Neural progenitor cell (in vitro differentiated cells): ENCODE measurements at places on chromosomes 6 and 20.

GRCh38 chr6:160678744-160679401, 14.8 kb upstream of the LPA start:
- DNase-seq, result no peak

- no peak for DNase-seq
Measured at GRCh38 chr6:14739827-14740226, 506.0 kb upstream of the JARID2 start.

DNA sequence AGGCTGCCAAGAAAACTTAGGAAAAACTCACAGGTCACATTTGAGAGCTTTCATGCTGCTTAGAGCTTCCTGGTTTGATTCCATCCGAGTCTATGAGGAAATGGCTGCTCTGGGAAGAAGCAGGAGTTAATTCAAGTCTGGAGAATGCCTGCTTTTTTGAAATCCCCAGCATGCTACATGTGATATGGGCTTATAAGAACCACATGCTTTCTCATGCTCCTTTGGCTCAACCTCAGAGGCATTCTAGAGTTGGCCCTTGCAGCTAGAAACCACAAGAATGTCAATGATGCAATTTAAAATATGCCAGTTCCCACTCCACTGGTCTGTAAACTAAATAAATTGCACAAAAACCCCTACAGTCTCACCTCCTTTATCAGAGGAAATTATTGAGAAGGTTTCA, 142.9 kb upstream of the OLIG3 start:
- DNase-seq, result no peak

DNA sequence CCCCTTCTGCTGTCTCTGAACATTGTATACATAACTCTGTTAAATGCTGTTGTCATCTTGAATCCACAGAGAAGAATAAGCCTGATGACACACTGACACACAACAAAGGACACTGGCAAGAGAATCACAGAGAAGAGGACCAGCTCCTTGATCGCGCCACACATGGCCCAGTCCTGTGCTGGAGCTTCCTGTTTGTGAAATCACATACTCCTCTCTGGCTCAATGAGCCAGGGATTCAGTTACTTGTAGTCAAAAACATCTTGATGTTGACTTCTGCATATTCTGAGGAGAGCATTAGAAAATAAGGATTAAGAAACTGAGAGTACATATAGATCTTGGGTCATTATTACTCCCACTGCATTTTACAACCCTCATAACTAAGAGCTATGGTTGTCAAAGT, 100.1 kb downstream of the EPB41L2 start:
- no peak for DNase-seq

GRCh38 chr6:116238083-116238482, 15.8 kb downstream of the TSPYL4 start:
- no peak for DNase-seq

GRCh38 chr20:36493801-36494114, 47.6 kb upstream of the MYL9 start:
- peak; percentile 23 for DNase-seq

- peak; percentile 25 for DNase-seq
Measured at GRCh38 chr6:1391800-1392309, 2.5 kb downstream of the FOXF2 start.

DNA sequence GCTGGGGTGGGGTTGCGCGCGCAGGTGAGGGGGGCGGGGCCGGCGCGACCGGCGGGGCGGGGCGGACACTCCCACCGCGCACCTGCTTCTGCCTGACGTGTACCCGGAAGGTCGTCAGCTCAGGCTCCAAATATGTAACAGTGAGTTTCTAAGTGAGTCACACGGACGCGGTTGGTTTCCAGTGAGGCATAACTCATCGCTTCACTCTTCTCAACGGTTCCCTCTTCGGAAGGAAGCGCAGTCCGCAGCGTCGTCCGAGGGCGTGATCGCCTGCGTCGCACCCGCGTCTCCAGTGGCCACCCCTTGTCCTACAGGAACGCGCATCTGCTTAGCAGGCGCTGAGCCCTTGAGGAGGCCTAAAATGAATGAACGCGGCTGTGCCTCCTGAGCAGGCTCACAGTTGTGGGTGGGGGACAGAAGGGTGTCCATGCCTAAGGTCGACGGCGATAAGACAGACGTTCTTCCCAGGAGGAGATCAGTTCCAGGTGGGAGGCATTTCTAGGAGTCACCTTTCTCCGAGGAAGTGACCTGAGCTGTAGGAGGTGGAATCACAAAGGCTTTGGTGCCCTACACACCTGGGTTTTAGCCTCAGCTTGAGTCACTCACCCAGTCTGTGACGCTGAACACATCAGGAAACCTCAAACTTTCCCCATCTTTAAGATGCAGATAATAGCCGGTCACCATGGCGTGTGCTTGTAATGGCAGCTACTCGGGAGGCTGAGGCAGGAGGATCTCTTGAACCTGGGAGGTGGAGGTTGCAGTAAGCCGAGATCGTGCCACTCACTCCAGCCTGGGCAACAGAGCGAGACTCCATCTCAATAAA, 50.9 kb upstream of the EZR start:
- DNase-seq, result peak; percentile 81

DNA sequence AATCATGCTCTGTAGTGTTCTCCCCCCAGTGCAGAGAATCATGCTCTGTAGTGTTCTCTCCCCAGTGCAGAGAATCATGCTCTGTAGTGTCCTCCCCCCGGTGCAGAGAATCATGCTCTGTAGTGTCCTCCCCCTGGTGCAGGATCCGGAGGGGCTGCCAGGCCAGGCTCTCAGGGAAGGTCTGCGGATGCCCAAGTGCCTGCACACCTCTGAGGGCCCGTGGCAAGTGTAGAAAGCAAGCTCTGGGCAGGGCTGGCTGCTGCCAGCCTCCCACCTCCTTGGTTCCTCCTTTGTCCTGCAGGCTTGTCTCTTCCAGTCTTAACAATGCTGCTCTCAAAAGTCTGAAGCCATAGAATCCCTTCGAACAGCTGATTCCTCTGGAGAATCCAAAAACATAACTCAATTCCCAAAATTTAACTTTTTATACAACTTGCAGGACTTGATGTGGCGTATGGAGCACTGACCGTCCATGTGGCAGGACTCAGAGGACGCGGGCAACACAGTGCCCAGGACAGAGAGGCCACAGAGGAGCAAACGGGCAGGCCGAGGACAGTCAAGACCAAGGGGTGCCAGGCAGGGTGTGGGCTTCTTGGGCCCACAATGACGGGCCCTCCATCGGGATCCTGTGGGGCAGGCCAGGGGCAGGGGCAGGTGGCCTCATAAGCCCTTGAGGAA, 44.6 kb upstream of the BHLHE23 start:
- DNase-seq, result no peak

DNA sequence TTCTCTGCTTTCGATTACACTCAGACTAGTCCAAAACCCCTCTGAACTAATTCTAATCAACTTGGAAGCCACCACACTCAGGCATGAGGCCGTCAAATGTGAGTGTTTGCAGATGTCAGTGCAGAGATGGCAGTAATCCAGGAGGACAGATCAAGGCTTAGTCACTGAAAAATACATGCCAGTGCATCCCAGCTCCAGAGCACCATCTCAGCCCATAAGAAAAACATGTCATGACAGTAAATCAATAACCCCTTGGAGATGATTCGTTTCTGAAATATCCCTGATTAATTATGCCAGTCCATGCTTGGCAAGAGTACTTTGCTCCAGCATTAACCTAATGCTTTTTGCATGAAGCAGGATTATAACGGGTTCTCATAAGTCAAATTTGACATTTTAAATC, 179.5 kb downstream of the ADAT2 start:
- DNase-seq, result no peak

DNA sequence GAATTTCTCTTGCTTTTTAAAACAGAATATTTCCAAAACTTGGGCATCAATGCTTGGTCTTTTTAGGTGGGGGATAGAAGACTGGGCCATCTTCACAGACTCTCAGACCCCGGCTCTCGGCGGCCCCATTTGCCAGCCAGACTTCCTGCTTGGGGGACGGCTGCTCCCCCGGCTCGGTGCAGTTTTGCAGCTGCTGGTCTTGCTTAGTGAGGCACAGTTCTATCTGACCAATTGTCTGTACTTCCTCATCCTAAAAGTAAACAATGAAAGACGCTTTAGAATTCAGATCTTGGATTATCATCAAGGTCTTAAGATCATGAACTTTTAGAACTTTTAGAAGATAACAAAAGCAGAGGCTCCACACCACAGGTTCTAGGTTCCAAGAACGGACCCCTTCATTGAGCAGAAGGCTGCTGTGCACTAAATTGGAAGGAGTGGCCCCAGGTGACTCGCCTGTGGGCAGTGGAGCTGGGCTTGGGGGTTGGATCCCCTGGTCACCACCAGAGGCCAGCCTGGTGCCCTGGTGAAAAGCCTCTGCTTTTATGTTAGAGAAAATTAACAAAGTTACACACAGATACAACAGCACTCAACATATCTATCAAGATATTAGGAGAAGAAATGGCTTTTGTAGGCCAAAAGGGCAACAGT, 26.7 kb downstream of the RNASET2 start:
- no peak for DNase-seq

DNA sequence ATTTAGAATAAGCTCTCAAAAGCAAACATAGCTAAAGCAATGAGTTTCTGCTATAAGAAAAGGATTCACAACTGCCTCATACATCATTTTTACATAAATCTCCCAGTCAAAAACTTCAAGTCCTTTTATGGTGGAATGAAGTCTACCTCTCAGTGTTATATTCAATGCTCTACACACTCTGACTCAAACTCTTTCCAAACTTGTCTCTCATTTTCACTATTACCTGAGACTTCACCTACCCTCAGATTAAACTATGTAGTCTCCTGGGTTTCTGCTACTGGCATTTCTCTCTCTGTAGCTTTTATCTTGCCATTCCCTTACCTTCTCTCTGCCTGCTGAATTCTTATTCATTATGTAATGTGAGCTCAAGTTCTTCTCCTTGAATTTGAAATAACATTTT, 11.4 kb downstream of the KIAA0408 start:
- DNase-seq, result no peak

GRCh38 chr6:141248021-141248799, 884.5 kb upstream of the GJE1 start:
- no peak for DNase-seq

DNA sequence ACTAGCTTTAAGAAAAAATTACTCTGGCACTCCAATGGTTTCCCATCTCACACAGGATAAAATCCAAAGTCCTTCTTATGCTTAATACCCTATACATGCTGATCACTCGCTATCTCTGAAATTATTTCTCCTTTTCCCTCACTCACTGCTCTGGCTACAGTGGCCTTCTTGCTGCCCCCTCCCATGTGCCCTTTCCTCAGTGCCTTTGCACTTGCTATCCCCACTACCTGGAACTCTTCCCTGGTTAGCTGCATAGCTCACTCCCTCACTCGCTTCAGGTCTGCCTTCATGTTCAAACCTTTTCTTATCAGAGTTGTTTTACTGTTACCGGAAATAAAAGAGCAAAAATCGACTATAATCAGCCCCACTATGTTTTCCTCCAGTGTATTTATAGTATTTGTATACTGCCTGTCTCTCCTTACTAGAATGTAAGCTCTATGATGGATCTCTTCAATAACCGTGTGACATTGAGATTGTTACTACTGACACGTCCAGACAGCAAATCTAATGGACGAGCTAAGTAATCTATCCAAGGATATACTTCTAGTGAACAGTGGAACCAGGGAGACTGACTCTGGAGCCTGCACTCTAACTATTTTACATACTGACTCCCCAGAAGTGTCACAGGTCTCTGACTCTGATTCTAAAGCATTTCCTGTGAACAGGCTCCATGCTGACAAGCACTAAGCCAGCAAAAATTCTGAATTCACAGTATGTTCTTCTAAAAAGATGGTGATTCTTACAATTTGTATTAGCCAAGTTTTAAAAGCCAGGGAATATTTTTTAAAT, 25.1 kb downstream of the FKBP5 start:
- peak; percentile 18 for DNase-seq
